ENCODE measurements at places on chromosomes 5 and 9. TPM values are rescaled to one million over a fixed set of nuclear protein-coding genes. Genes with fewer than 3 reads are reported as not detected.

- H3K27me3 ChIP-seq = no peaks in the 10 kb centered on the region
- no peaks in the 10 kb centered on the region for H3K36me3 ChIP-seq
- no peak overlapping the region for H3K4me3 ChIP-seq
- H3K27ac ChIP-seq = no peak overlapping the region
- peaks cover 7% of the 10 kb centered on the region for H3K4me1 ChIP-seq
Observed at GRCh38 chr9:136080716-136081112, 14.4 kb downstream of the NACC2 start.

DNA sequence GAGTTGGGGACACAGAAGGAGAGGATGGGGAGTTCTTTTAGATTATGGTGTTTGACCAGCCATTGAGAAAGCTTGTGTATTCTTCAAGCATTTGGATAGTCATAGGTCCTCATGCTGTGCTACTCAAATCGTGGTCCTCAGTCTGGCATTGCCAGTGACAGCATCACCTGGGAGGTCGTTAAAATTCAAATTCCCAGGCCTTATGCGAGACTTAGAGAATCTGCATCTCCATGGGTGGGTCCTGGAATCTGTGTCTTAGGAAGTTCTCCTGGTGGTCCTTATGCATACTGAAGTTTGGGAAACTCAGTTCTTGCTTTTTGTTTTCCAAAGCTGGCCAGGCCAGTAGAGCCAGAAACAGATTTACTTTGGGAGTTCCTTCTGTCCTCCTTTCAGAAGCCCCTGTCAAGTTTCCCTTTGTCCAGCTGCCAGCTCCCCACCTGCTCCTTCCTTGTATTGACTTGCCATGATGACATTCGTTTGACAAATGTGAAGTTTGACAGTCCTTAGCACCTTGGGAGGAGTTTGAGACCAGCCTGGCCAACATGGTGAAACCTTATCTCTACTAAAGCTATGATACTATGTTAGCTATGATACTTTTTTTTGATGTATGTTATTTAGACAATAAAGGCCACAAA, 95.6 kb downstream of the PALM2AKAP2 start:
- H3K4me3 ChIP-seq = no peak overlapping the region
- no peak overlapping the region for H3K27ac ChIP-seq
- H3K4me1 ChIP-seq = peaks cover 8% of the 10 kb centered on the region
- H3K36me3 ChIP-seq = no peaks in the 10 kb centered on the region
- DNase-seq = no peak
- peaks cover 43% of the 10 kb centered on the region for H3K27me3 ChIP-seq

DNA sequence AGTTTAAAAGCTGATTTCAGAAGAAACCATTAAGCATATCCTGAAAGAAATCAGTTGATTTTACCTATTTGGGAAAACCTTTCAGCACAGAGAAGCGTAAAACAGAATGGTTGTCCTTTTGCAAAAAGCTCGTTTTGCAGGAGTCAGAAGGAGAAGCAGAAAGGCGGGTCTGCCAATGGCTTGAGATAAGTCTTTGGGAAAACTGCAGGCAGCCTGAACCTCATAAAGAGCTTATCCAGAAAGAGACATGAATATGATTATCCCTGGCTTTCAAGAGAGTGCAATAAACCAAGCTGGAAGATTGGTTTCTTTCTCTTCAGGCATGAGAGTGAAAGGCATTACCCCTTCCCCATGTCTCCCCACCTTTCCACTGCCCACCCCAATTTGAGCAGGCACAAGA, 353.3 kb downstream of the ARHGEF28 start:
- H3K27me3 ChIP-seq = peaks cover 6% of the 10 kb centered on the region
- no peak overlapping the region for H3K4me3 ChIP-seq
- no peak overlapping the region for H3K27ac ChIP-seq
- H3K4me1 ChIP-seq = no peaks in the 10 kb centered on the region

HRH2 gene
- total RNA-seq = 13.4 TPM

PCDHGC5 gene
- total RNA-seq = not detected

LCN9 gene
- total RNA-seq = not detected

DNA sequence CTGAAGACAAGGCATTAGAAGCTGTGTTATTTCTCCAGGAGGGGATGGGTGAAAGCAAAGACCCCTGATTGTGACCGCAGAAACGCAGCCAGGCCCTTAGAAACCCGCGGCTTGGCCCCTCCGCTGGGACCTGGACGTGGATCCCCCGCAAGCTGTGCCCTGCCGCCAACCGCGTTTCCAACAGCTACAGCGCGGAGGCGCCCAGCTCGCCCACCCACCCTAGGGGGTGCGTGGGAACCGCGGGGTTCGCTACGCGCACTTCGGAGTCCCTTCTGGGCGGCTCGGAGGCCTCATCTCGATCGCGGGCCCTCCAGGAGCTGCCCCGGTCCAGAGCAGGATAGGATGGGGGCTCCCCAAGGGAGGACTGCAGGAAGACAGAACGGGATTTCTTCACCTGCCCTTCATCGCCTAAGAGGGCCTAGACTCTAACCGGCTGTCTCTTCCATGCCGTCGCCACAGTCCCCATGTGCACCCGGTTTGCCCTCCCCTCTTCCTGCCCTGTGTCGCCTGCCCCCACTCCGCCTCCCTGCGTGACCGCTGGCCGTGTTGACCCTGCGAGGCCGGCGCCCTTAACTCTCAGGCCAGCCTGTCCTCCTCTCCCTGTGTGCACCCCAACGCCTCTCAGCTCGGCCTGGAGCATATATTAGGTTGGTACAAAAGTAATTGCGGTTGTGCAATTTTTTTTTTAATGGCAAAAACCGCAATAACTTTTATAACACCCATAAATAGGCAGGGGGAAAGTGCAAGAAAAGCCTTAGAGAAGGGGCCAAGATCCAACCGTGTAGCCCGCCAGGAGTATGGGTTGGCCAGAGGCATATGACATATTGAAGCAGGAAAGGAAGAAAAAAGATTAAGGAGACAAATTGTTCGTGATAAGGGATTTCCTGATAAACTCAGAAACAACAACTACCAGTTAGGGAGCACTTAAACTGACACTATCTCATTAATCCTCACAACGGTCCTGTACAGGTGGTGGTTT, 68.1 kb upstream of the FREM1 start:
- H3K27me3 ChIP-seq = no peaks in the 10 kb centered on the region
- no peaks in the 10 kb centered on the region for H3K36me3 ChIP-seq
- no peaks in the 10 kb centered on the region for H3K4me1 ChIP-seq

DNA sequence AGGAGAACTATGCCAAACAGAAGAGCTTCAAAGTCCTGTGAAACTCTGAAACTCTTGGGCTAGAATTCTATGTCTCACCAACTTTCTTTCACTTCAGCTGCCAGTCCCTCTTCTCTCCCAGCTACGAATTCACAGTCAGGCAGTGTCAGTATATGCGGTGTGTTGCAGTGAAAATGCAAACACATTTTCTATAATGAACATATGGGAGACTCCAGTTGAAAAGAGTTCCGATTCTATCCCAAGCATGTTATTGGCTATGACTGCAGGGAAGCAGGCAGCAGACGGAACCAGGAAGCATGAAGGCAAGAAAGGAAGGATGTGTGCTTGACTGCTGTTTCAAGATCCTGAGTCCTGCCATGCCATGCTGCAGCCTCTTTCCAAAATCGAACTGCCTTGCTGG, 515.7 kb upstream of the TLE4 start:
- no peaks in the 10 kb centered on the region for H3K4me1 ChIP-seq
- no peak overlapping the region for H3K4me3 ChIP-seq
- DNase-seq = no peak
- no peaks in the 10 kb centered on the region for H3K27me3 ChIP-seq
- no peaks in the 10 kb centered on the region for H3K36me3 ChIP-seq

GRCh38 chr9:72371151-72371550, 6.1 kb upstream of the ZFAND5 start:
- DNase-seq = no peak
- H3K4me3 ChIP-seq = no peak overlapping the region
- H3K27me3 ChIP-seq = peaks cover 2% of the 10 kb centered on the region
- no peak overlapping the region for H3K27ac ChIP-seq

DNA sequence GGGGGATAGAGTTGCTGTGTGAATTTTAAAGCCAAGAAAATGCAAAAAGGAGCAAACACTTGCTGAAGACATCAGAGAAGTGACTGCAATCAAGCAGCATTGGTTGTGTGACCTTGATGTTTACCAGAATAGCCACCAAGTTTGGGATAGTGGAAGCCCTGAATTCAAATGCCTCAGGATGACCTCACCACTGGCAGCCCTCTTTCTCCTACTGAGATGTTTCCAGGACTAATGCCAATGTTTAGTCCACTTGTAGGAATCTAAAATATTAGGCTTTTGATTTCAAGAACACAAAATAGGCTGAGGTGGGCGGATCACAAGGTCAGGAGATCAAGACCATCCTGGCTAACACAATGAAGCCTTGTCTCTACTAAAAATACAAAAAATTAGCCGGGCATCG, 112.2 kb upstream of the NUDT12 start:
- no peak overlapping the region for H3K4me3 ChIP-seq
- no peak for DNase-seq
- H3K27ac ChIP-seq = no peak overlapping the region
- H3K27me3 ChIP-seq = no peaks in the 10 kb centered on the region
